Stimulated activated CD8-positive, alpha-beta memory T cell treated with anti-CD3 and anti-CD28 coated beads, Interleukin-4, amount 100 ng/mL, for 4 hours (primary cell): ENCODE measurements at places on chromosomes 16 and 17.
A peak's percentile ranks its signal among the peaks of the same experiment; 100 is the strongest.

DNA sequence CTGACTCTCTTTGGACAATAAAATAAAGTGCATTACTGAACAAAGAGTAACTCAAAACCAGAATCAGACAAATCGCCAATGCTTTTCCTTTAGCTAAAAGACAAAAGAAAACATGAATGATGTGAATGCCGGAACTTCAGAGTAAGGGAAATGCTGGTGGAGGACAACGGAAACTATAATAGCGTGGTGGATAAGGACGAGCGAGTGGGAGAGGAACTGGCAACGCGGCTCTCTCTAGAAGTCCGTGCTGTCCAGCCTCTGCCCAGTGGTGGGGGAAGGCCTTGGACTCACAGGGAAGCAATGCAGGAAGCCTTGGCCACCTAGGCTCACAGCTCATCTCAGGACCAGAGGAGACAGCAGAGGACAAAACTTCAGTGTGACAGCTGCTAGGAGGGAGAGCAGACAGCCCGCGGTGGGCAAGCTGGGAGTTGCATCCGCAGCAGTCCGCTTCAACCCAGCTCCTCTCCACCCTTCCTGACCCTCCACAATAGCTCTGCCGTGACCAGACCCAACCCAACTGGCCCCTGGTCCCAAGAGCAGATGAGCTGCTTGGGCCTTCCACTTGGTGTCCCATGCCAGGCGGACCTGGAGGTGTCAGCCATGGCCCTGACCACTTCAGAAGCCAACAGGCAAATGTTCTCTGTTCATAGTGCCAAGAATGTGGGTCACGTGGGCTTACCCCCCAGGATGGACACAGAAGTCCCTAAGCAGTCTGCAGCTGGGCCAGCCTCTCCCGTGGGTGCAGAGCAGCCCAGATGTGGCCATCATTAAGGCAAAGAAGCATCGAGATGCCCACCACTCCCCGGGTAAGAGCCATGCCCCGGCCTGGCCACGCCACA is 5.3 kb upstream of the FAAP100 start:
- no peak for DNase-seq

GRCh38 chr17:29931231-29931932 is 1.4 kb upstream of the SSH2 start:
- DNase-seq = peak; percentile 25

GRCh38 chr16:59604354-59604753 is 870.2 kb upstream of the GOT2 start:
- DNase-seq = no peak

- no peak for DNase-seq
These were observed 146.8 kb downstream of the CRLF3 start for GRCh38 chr17:30677550-30678249.

DNA sequence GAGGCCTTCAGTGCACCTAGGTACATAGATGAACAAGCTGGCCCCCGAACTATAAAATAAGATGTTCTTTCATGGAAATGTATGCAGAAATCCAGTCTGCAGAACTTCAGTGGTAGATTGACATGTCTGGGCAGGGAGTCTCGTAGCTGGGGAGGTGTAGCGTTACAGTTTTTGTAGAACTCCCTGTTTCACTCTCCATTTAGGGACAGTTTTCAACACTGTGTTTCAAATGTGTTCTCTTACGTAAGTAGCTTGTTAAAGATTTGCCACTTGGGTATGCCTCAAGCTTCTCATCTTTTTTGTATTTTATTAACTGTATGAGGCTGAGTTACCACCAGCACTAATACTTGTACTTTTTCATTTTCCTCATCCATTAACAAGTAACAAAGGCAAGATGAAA is 46.6 kb downstream of the PLD6 start:
- DNase-seq = no peak

DNA sequence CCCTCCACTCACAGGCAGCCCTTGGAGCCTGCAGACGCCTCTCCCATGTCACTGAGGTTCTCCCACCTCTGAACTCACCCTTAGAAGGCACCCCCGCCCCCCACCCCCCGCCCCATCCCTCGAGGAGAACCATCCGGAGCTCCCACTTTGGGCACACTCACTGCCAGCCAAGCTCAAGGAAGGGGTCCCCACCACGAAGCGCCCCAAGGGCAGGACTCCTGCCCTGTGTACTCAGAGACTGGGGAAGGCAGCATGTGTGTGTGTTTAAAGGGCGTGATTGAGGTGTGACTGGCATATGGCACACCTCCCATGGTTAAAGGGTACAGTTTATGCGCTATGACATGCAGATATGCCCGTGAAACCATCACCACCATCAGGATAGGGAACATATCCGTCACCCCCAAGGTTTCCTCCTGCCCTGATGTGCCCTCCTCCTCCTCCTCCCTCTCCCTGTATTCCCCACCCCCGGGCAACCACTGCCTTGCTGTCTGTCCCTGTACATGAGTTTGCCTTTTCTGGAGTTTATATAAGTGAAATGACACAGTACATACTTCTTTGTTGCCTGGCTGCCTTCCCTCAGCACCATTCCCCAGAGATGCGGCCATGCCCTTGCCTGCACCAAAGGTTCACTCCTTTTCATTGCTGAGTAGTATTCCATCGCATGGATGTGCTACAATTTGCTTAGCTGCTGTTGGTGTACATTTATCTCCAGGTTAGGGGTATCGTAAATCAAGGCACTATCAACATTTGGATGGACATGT is 14.0 kb upstream of the RBFOX3 start:
- no peak for DNase-seq

- no peak for DNase-seq
These were observed 178.6 kb downstream of the CPPED1 start for GRCh38 chr16:12625068-12625467.

DNA sequence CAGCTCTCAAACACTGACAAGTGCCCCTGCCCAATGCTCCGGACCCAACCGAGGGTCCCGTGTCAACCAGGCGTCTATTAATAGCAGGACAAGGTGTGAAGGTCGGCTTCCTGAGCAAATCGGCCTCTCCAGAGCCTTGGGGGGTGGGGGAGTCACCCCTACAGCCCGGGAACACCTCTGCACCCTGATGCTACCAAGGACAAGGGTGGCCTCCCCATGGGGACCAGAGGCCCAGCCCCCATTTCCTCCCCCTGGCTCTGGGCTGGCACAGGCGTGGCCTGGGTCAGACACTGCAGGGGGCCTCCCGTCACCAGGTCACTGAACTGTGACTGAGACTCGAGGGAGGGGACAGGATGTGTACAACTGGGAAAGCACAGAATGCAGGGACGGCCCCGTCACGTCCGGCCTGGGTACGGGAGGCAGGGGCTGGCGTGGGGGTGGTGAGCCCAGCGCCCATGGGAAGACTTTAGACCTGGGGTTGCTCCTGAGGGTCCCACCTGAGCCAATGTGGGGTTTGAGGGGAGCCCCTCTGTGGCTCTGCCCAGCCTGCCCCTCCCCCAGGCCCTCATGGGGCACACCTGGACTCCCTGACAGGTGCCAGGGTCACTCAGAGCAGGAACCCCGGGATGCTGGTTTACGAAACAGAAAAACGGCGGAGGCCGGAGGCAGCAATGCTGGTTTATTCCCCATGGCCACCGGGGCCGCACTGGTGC is 579 bp upstream of the CYBA start:
- DNase-seq = peak; percentile 50
